ENCODE measurements at places on chromosomes 2 and 18. TPM values are rescaled to one million over a fixed set of nuclear protein-coding genes. Genes with fewer than 3 reads are reported as not detected.
A peak's percentile ranks its signal among the peaks of the same experiment; 100 is the strongest.

DNA sequence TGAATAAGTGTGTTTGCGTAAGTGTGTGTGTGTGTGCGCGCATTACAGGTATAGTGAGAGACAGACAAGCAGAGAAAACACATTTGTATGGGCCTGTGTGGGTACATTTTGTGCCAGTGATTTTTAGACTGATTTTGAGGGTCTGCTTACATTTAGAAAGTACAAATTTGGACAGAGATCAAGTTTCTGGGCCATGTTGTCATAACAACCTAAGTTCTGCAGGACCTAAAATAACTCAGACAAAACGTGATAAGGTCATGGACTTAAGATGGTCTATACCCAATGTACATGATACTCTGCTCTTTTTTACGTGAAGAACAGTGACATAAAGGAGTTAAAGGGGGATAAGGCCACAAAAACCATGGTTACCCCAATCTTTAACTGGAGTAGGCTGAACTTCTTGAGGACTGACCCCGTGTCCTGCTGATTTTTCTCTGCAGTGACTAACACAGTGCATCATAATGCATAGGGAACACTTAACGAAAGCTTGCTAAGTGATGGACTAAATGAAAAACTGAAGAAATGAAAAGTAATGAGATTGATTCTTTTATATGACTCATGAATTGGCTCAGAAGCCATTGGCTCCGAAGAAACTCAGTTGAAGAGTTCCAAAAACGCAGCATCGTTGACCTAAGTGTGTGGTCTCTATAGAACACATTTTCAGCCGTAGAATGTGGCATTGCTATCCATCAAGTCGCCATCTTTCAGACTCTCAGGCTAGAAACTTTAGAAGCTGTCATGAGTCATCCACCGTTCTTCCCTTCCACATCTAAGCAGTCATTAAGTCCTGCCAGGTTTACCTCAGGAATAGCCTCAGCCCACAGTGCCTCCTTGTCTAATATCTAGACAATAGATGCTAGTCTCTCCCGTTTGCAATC is 61.6 kb upstream of the NCOA1 start:
- DNase-seq = no peak

- DNase-seq = no peak
Measured at GRCh38 chr2:45889620-45890370, 238.3 kb downstream of the PRKCE start.

DNA sequence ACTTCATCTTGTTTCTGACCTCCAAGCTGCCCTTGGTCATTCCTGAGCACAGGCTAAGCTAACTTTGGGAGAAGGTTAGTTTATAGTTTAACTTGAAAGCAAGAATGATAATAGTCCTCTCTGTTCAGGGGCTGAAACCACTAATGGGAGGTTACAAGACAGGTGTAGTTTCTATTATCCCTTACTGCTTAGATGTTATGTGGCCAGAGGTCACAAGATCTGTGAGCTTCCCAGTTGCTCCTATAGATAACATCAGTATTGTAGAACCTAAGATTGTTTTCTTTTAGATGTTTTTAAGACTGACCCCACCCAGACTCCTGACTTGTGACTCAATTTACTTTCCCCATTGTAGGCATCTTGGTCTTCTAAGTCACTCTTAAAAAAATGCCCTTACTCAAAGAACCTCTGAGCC is 94.8 kb upstream of the LPIN2 start:
- DNase-seq = no peak

GRCh38 chr2:207847807-207848544 is 78.3 kb upstream of the FZD5 start:
- no peak for DNase-seq

DNA sequence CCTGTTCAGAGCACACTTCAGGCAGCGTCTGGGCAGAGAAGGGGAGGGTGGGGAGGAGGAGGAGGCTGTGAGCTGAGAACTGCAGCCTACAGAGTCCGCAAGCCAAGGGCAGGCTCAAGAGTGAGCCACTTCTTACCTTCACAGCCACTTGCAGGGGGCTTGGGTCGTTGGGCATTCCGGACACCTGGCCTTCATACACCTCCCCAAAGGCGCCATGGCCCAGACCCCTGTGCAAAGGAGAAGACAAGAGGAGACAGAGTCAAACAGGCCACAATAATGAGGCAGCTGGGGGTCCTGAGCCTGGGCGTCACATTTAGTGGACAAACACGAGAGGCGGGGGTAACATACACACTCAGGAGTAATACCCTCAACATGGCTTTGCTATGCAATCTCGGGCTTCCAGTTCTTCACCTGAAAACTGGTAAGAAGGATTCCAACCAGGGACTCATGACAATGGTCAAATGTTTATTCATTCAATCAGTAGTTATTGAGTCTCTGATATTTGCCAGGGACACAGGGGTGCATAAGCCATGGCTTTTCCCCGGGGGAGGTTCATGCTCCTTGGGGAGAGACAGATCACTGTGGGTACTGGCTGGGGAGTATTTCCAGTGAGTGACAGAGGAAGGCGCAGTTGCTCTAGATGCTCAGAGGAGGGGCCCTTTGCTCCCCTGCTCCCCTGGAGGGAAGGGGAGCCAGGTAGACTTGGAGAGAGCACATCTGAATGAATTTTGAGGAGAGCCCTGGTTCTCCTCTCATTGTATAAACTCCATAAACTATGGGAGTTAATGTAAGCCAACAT is 107.4 kb downstream of the CLIP4 start:
- no peak for DNase-seq

DNA sequence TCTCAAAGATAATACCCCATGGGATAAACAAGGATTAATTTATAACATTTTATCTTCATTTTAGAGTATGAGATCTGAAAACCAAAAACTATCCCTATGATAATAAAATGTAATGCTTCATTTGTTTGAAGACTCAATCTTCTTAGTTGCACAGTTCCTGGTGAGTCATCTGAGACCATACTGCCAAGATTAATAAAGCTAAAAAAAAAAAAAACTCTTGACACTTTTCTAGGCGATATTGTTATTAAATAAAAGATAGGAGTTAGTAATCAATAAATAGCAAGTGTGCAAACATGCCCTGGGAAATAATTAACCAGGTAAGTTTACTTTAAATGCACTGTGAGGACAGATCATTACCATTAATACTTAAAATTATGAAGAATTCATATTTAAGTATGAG is 83.9 kb downstream of the RPE start:
- DNase-seq = no peak

DNA sequence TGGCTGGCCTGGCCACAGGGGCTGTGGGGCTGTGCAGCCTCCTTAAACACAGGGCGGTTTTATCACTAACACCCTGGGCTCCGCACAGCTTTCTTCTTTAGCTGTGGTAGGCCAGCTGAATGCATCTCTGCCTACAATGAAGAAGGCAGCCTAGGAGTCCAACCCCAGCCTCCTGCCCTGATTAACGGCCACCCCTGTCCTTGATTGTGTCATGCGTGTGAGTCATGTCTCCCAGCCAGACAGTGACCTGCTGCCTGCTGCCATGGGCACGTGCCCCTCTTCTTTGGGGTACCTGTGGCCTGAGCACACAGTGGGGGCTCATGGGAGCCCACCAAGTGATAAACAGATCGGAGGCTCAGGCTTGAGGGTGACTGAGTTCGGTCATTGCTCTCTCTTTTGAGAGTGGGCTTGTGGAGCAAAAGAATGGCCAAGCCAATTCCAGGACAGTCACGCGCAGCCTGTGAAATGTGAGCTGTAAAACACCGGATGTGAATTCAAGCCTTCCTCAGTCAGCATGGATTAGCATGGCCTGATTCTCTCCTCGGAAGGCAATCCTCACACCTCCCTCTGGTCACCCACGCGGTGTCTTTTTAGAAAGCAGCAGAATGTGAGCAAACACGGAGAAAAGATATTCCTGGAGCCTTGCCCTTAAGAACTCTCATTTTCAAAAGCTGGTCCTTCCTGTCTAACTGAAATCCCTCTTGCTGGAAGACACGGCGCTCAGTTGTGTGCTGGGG is 144.1 kb downstream of the CELF4 start:
- no peak for DNase-seq

Gene DSEL
- total RNA-seq = 13.8 TPM

DNA sequence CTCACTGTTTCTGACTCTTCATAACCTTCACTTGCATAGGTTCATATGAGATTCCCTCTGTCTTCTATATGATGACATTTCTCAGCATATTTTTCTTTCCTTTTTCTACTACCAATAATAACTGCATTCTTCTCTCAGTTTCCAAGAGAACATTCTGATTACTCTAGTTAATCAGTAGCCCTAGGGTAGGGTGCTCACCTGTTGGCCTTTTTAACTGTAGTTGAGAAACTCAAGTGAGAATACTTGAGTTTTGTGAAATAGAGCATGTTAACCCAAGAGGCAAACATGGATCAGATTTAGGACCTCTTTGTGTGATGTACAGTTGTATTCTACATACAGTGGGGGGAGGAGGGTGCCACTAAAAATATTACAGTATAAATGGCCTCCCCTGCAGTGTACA is 308.0 kb downstream of the CMPK2 start:
- no peak for DNase-seq

Gene ICA1L
- 9.5 TPM for total RNA-seq

Gene PNO1
- total RNA-seq = 18.9 TPM

DNA sequence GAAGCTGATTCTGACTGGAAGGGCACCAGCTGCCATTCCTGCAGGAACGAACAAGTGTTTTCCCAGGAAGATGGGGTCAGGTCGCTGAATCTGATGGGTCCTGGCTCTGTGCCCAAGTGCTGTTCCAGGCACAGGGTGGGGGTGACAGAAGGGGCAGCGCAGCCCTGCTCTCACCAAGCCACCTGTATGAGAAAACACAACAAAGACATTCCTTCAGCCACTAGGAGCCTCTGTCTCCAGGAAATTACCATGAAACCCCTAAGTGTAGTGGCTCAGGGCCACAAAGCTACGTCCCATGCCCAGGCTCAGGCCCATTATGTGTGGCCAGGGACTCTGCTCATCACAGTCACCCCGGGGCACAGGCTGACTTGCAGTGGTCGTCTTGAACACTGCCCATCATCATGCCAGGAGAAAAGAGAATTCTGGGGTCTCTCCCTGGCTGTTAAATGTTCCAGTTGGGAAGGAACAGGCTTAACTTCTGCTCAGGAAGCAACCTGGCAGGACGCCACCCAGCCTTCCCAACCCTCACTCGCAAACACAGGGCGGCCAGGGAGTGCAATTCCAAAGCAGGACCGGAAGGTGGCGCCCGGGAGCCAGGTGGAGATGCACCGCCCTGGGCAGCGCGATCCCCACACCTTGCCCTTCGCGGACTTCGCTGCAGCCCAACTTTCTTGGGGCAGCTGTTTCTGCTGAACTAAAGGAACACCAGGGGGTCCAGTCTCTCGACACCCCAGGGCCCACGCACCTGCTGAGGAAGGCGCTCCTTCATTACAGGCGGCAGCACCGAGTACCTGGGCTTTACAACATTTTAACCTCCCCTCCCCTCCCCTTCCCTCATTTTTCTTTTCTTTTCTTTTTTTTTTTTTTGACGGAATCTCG is 11.0 kb upstream of the SFTPB start:
- peak; percentile 87 for DNase-seq

DNA sequence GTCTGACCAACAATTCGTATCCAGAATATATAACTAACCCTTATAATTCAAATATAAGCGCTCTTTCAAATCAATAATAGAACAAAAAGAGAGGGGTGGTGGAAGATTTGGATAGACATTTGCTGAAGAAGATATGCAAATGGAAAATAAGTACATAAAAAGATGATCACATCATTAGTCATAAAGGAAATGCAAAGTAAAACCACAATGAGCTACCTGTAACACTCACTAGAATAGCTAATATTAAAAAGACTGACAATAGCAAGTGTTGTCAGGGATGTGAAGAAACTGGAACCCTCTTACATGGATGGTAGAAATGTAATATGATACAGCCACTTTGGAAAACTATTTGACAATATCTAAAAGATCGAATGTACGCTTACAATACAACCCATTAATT is 84.9 kb upstream of the MRPS9 start:
- no peak for DNase-seq

DNA sequence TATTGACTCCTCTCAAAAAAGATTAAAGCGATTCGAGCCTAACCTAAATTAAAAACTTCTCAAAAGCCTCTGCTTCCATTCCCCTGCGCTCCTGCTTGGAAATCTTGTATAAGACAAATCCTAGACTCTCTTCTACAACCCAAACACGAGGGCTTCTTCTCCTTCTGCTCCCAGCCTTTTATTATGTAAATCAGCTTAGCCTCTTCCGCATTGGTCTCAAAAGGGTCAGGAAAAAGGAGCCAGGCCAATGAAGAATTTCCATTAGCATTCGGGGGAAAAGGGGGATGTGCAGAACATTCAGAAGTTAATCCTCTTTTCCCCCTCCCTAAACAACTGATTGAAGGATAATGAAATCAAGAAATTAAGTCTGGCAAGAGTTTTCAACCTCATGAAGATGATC is 107.9 kb downstream of the FAM124B start:
- no peak for DNase-seq

- DNase-seq = no peak
Measured at GRCh38 chr2:217886091-217886490, 116.7 kb downstream of the TNS1 start.

GRCh38 chr2:121804340-121804739 is 48.9 kb downstream of the TSN start:
- DNase-seq = no peak

Gene MAP3K19
- total RNA-seq = not detected

Gene POTEC
- total RNA-seq = 4.9 TPM

Gene POU3F3
- total RNA-seq = 0.98 TPM

- DNase-seq = no peak
Measured at GRCh38 chr18:427005-427404, 73.5 kb downstream of the COLEC12 start.

Gene LRRTM4
- 1.6 TPM for total RNA-seq

- no peak for DNase-seq
Measured at GRCh38 chr2:101706819-101707177, 9.3 kb downstream of the MAP4K4 start.

DNA sequence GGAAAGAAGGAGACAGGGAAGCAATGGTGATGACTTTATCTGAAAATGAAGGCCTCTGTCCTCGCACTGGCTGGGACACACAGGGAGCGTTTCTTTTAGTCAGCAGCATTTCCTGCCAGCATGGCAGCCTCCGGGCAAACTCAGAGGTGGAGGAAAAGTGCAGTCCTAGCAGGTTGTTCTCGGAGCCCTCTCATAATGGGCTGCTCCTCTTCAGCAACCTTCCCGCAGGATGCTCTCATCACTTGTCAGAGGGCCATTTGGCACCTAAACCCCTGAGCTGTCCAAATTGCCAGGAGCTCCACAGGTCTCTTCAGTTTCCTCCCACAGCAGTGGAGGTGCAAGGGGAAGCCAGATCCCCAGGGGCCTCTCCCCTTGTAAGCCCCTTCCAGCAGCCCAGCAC is 6.2 kb downstream of the STK39 start:
- DNase-seq = peak; percentile 81

DNA sequence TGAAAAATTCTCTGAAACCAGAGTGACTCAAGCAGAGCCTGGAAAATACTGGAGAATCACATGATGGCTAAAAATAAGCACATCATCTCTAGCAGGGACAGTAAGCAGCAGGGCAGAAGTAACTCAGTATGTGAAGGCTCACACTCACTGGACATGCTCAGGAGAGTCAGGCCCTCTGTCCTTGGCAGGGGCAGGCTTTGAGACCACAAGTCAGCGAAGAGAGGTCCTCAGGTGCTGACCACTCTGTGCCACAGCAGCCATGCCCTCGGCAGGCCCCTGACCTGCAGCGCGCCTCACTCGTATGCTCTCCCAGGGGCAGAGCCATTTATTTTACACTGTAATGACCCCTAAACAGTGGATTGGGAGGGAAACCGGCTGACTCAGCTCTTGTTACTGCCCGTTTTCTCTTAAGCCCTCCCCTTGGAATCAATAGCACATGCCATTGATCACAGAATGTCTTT is 76.8 kb downstream of the MAPRE2 start:
- no peak for DNase-seq

Gene LIMS2
- total RNA-seq = 9.5 TPM

Gene MDH1B
- 2.0 TPM for total RNA-seq

Gene CRYGD
- not detected for total RNA-seq

Measured in breast epithelium (tissue), 4 donors.